NCI-H1048 (cell line): ENCODE measurements at places on chromosomes 5 and 9.

DNA sequence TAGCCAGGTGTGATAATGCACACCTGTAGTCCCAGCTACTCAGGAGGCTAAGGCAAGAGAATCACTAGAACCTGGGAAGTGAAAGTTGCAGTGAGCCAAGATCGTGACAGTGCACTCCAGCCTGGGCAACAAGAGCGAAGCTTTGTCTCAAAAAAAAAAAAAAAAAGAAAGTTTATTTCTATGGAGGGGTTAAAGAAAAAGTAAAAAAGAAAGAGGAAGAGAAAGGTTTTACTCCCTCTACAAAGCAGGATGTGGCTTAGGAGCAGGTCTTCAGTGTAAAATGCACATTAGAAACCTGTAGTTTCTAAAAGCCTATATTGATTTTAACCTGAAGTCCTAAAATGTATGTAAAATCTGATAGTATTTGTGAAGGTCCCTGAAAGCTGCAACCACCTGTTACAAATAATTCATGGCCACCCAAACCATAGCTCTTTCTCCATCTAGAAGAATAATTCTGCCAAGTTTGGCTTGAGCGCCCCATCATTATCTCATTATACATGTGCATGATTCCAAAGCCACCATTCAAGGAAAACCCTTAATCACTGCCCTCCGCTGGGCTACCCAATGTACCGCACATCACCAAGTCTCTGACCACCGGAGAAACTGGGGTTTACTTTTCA lies 3.4 kb downstream of the FNBP1 start:
- DNase-seq, result no peak

- no peak for DNase-seq
Observed at GRCh38 chr9:6829027-6829426, 71.3 kb downstream of the KDM4C start.

GRCh38 chr9:20022410-20022809 lies 233.6 kb upstream of the SLC24A2 start:
- no peak for DNase-seq

DNA sequence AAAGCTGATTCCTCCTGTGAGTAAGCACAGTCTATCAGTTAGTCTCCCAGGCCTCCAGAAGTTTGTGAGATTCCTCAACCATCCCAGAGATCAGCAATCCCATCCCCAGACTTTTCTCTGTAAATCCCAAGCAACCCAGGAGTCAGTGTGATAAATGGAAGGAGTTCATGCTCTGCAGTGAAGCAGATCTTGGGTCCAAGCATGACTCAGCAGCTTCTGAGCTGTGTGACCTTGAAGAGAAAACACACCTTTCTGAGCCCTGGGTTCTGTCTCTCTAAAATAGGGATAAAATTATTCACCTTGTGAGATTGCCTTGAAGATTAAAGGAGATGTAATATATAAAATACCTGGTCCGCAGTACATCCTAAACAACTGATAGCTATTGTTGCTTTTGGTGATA lies 318.7 kb downstream of the ASTN2 start:
- no peak for DNase-seq

- no peak for DNase-seq
Observed at GRCh38 chr5:65355301-65355700, 126.4 kb downstream of the ADAMTS6 start.

DNA sequence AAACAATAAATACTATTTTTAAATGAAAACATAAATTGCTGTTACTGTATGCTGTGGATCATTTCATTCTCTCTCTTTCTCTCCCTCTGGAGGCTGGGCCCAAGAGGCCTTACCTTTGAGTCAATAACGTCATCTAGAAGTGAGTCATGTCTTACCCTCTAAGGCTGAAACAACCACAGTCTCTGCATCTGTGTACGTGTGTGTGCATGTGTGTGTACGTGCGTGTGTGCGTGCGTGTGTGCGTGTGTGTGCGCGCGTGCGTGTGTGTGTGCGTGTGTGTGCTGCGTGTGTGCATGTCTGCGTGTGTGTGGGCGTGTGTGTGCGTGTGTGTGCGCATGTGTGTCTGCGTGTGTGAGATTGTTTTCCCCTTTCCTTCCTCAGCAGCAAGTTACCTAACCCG lies 13.6 kb upstream of the IL17B start:
- no peak for DNase-seq

GRCh38 chr5:126959188-126959587 lies 71.2 kb downstream of the MARCHF3 start:
- no peak for DNase-seq

DNA sequence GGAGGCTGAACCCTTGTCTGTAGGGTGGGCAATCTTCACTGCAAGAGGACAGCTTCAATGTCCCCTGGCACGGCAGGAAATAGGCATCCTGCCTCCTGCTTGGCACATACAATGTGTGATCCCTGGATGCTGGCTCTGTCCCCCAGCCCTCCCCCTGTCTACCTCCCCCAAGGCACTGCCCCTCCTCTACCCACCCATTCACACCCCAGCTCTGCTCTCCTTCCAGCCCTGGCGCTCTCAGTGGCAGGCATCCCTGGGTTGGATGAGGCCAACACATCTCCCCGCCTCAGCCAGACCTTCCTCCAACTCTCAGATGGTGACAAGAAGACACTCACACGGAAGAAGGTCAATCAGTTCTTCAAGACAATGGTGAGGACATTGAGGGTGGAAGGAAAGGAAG lies 24.1 kb upstream of the FOXI1 start:
- DNase-seq, result no peak

DNA sequence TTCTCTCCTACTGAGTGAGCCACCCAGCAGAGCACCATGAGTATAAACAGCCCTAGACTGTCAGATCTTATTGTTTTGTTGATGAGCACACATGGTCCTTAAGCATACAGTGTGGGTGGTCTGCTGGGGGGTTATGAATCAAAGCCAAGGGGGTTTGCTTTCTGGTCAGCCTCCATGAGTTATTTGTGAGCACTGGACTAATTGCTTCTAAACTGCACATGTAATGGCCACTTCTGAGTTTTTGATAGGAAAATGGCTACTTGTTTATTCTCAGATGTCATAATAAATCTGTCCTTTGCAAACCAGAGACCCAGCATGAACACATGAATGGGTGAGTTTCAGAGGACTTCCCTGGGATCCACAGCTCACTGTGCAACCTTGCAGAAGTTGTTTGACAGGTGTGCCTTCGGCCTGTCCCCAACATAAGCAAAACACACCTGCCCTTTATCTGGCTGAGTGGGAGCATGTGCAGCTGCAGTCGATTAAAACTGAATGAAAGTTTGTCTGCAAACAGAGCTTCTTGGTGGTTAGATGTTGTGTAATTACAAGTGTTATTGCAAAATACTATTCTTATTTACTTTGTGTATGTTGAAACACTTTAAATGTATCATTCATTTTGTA lies 35.9 kb downstream of the MAMDC2 start:
- no peak for DNase-seq

DNA sequence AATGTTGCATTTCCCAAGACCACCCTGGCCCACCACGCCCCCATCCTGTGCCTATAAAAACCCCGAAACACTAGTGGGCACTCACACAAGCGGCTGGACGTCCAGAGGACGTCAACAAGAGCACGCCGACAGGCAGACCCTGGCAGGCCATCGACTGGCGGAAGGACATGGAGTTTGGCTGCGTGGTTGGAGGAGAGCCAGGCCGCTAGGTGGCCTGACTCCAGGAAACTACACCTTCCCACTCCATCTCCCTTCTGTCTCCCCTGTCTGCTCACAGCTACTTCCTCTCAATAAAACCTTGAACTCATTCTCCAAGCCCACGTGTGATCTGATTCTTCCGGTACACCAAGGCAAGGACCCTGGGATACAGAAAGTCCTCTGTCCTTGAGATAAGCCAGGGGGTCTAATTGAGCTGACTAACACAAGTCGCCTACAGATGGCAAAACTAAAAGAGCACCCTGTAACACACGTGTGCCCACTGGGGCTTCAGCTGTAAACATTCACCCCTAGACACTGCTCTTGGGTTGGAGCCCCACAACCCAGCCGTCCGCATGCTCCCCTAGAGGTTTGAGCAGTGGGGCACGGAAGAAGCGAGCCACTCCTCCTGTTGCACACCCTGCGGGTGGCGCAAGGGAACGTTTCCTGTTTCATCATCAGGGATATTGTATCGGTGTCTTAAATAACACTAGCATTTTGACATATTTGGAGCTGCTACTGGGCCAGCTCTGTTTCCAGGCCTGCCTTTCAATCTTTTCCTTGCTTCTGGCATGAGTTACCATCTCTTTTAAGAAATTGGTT lies 54.5 kb upstream of the TAF11L2 start:
- no peak for DNase-seq

GRCh38 chr5:76819851-76820525 lies 1.2 kb downstream of the F2RL1 start:
- DNase-seq, result no peak
